ENCODE measurements at places on chromosomes 3 and 15. TPM values are rescaled to one million over a fixed set of nuclear protein-coding genes. Genes with fewer than 3 reads are reported as not detected.

The MED12L gene
- 0.28 TPM for total RNA-seq

The SIDT1 gene
- total RNA-seq = under 0.01 TPM

The AMOTL2 gene
- total RNA-seq = 92.3 TPM

The TNNC1 gene
- 1.8 TPM for total RNA-seq

The PRKAR2A gene
- 25.4 TPM for total RNA-seq
